LHCN-M2 (cell line): ENCODE measurements at places on chromosomes 11 and 22. TPM values are rescaled to one million over a fixed set of nuclear protein-coding genes. Genes with fewer than 3 reads are reported as not detected.

Gene APOBEC3G
- 4.2 and 6.1 TPM in 2 replicates for total RNA-seq

Gene OR9G1
- total RNA-seq = not detected in 2 replicates

Gene NEU3
- 7.7 and 8.8 TPM in 2 replicates for total RNA-seq

Gene KCNJ1
- not detected in 2 replicates for total RNA-seq

Gene CXCR5
- not detected in 2 replicates for total RNA-seq

DNA sequence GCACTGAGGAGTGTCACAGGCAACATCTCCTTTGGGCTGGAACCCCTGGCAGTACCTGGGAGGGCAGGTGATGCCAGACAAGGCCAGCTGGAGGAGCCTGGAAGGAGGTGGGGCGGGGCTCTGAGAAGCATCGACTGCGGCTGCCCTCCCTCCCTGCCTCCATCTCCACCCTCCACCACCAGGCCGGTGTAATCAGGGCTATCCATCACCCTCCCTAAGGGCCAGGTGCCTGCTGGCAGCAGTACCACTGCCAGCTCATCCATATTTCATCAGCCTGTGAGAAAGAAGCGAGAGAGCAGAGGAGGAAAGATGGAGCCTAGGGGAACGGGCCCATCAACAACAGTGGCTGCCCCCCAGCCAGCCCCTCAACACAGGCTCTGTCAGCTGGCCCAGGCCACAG, 51.4 kb upstream of the RASD2 start:
- DNase-seq = no peak

GRCh38 chr11:9399466-9399865, 15.0 kb downstream of the IPO7 start:
- no peak for DNase-seq

DNA sequence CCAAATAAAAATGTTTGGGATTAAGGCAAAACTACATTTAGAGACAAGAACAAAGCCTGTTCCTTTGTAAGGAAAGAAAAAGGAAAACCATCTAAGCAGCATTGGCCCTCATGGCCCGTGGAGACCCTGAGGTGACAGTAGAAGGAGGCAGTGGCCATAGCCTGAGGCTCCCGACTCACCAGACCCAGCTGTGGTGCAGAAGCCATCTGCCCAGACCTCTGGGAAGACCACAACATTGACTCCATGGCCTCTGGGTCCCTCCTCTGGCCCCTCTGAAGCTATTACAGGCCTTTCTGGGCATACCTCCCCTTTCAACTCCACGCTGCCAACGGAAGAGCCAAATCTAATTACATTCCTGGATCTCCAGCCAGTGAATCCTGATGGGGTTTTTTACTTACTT, 6.4 kb downstream of the PRAME start:
- peak; percentile 12 for DNase-seq

DNA sequence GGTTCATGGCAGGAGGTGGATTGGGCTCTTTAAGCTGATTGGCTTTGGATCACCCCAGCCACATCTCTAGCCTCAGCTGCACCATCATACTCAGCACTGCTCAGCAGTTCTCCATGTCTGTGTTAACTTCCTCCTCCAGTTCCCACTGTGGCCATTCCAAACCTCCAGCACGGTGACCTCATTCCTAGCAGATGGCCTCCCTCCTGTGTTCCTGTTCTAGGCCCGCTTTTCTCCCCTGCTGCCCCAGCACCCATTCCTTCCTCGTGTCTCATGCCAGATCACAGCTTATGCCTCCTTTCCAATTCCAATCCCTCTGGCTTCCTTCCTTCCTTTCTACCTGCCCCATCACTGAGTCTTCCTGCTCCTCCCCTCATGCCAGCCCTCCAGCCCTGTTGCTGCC, 96.1 kb downstream of the MICAL2 start:
- peak; percentile 34 for DNase-seq

GRCh38 chr11:91066456-91067047, 843.7 kb upstream of the CHORDC1 start:
- no peak for DNase-seq

- DNase-seq = no peak
These were observed 16.2 kb downstream of the BARX2 start for GRCh38 chr11:129391821-129392220.

DNA sequence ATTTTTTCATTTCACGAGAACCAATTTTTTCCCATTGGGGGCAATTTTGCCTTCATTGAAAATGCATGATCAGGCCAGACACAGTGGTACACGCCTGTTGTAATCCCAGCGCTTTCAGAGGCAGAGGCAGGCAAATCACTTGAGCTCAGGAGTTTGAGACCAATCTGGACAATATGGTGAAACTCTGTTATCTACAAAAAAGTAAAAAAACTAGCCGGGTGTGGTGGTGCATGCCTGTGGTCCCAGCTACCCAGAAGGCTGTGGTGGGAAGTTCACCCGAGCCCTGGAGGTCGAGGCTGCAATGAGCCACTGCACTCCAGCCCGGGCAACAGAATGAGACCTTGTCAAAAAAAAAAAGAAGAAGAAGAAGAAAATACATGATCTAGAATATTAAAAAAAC, 19.2 kb upstream of the UPK3A start:
- no peak for DNase-seq

DNA sequence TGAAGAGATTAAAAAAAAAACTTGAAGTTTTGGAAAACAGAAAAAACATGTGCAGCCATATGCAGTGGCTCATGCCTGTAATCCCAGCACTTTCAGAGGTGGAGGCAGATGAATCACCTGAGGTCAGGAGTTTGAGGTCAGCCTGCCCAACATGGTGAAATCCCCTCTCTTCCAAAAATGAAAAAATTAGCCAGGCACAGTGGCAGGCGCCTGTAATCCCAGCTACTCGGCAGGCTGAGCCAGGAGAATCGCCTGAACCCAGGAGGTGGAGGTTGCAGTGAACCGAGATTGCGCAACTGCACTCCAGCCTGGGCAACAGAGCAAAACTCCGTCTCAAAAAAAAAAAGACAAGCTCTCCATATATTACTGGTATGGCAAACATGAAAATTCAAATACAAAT, 7.6 kb downstream of the DLG2 start:
- peak; percentile 15 for DNase-seq

DNA sequence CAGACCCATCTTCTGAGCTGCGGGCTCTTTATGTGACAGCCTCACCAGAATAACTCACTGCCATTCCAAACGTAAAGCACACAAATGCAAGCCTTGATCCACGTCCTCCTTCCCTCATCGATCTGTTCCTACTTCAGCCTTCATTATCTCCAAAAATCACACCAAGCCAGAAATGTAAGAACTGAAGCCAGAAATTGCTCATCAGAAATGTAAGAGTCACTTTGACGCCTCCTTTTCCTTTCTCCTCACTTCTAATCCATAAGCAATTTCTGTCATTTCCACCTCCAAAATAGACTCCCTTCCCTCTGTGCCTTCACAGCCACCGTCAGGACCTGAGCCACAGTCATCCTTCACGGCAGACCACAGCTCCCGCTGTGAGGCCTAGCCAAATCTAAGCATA, 387.3 kb upstream of the B3GAT1 start:
- DNase-seq = no peak

DNA sequence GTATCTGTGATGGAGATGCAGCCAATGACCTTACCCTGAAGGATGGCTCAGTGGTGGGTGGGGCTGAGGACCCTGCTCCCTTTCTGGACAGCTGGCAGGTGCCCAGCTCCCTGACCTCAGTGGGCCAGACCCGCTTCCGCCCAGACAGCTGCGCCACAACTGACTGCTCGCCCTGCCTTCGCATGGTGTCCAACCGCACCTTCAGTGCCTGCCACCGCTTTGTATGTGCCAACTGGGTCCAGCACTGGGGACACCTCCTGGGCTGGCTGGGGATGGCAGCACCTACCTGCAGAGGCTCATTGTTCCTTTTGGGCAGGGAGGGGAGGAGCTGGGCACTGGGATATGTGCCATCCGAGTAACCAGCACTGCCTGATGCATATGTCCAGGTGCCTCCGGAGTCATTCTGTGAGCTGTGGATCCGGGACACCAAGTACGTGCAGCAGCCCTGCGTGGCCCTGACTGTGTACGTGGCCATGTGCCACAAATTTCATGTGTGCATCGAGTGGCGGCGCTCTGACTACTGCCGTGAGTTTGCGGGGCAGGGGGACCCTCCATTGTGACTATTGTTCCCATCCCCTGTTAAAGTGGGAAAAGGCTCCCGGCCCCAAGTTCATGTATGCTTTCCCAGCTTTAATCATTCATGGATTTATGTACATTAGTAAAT, 84.8 kb downstream of the OTOG start:
- DNase-seq = no peak
